Endothelial cell of umbilical vein (primary cell): ENCODE measurements at places on chromosomes 4 and X.

- no peak for DNase-seq
Measured at GRCh38 chr4:156390599-156391324, 437.1 kb upstream of the CTSO start.

DNA sequence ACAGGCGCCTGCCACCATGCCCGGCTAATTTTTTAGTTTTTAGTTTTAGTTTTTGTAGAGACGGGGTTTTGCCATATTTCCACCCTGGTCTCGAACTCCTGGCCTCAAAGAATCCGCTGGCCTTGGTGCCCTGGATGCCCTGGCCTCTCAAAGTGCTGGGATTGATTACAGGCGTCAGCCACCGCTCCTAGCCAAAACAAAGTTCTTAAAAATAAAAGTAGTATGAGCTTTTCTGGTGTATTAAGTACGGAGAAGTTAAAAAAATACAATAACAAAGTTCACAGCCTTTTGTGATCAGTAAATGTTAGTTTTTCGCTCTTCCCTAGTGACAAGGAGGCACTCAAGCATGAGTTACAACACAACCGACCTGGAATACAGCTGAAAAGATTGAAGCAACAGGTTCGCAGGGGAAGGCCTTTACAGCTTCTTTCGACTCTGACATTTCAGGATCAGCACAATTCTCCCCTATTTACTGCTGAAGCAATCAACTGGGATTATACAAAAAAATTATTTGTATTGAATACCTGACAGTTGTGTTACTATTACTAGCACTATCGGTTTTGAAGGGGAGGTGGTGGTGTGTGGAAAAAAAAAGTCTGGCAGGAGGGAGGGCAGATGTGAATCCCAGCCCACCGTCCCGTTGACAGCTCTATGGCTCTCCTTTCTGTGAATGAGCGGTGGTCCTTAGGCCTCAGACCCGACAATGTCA, 893 bp upstream of the METAP1 start:
- DNase-seq = no peak

DNA sequence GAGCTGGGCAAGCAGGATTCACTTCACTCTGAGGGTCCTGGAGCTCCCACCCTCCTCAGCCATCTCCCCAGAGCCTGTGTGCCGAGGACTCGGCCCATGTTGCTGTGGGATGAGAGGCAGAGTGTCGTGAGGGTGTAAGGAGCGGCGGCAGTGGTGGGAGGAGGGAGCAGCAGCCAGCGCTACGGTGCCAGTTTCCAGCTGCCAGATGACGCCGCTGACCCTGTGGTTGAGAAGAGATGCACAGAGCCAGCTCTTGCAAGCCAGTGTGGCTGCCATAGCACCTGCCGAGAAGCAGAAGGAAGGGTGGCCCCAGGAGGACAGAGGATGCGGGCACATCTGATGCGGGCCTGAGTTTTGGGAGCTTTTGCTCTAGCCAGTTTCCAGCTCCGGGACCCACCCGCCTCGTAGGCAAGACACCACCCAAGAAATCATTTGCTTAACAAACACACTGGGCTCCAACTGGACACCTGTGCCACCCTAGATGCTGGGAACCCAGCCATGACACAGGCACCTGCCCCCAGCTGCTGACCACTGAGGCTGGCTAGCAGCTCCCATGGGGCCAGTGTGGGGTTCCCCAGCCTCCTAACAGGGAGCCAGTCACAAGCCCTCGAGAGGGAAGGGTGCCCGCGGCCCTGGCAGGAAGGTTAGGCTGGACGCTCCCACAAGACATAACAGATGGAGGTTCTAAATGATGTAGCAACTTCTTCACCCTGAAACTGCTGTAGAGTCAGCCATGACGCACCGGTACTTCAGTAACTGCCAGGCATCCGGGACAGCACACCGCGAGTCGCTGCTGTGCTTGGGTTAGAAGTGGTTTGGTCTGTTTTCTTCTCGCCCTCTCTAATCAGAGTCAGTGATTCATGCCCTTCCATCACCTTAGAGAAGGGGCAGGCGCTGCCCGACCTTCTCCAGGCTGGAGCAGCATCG, 8.9 kb downstream of the MSANTD1 start:
- no peak for DNase-seq

DNA sequence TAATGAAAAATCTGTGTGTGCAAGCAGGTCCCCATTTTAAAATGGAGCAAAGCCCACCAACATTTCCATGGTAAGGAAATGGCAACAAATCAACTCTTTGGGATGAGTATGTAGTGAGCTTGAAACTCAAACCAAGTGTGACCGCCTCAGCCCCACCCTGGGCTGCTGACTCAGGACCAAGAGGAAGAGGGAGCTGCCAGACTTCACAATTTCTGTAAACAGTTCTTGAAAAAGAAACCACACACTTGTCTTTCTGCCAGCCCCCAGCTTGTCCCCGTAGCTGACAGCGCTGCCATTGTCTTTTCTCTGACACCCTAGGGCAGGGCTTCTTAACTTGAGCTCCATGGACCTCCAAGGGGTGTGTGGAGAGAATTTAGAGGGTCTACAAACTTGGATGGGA, 10.3 kb downstream of the RTL5 start:
- DNase-seq = peak; percentile 68

DNA sequence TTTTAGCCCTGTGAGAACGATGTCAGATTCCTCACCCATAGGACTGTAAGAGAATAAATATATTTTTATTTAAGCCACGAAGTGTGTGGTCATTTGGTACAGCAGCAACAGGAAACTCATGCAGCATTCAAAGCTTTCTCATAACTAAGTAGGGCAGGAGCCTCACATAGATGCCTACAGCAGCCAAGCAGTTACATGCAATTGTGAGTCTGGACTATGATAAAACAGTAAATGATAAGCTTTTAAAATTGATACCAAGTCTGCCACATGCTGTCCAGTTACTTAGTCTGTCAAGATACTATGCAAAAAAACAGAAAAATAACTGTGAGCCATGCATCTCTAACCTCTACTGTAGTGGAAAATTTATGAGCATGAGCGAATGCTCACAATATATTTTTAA, 359.6 kb downstream of the HS3ST1 start:
- DNase-seq = no peak

DNA sequence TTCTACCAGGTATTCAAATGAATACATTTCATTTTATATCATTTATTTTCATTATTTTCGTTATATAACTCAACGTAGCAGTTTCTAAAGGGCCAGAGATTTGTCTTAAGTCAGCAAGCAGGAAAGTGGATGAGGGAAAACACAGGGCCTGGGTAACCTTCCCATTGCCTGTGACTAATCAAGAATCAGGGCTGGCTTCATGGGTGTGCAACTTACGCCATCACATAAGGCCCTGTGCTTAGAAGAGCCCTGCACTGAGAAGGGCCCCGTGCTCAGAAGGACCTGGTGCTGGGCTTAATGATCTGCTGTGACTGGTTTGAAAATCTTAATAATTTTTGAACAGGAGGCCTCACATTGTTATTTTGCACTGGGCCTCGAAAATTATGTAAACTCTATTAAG, 65.4 kb upstream of the FAM9C start:
- peak; percentile 56 for DNase-seq

DNA sequence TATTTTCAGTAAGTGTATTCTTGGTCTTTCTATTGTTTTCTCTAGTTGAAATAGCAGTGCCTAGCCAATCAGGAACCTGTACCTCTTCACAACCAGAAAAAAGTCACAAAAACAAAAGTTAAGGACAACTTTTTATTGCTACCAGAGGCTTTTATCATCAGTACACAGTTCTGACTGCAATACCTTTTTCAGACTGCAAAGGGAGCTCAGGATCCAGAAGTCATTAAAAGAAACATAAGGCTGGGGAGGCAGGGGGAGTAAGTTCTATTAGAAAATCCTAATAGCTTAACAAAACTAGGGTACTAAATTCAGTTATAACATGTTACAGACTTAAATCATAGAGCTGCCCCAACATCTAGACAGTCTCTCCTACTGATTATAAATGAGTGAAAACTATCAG, 28.8 kb downstream of the CCNI start:
- DNase-seq = peak; percentile 31

GRCh38 chrX:135977611-135978010, 3.8 kb upstream of the MMGT1 start:
- DNase-seq = no peak

GRCh38 chr4:1367230-1367935, 20.4 kb downstream of the UVSSA start:
- no peak for DNase-seq

GRCh38 chrX:49058794-49059193, at the start of gene CCDC120:
Gene CCDC120 (plus strand): TSS chrX:49058999. CDS start chrX:49062042, 3,043 bp downstream.
- no peak for DNase-seq

- no peak for DNase-seq
Measured at GRCh38 chr4:95388911-95389310, 159.9 kb downstream of the UNC5C start.

DNA sequence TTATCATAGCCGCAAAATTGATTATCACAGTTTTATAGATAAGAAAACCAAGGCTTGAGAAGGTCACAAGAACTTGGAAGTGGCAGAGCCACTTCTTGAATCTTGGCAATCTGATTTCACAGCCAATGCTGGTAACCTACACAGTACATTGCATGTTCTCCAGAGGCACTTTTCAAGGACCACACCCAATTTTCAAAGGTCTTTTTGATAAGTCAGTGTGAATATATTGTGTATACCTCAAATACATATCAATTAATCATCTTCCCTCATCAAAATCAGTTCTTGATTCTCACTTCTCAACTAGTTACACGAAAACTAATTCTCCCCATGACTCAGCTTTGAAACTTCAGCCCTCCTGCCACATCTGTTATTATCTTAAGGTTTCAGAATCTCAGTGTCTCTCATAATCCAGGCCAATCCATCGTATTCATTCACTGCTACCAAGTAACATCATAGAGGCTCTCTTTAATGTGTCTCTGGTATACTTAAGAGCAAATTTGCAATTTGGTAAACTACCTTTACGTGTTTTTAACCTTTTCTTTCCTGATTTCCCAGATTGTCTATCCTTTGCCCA, 16.8 kb downstream of the CAMK2D start:
- DNase-seq = no peak

GRCh38 chr4:120703908-120704307, 218.6 kb downstream of the PRDM5 start:
- no peak for DNase-seq

DNA sequence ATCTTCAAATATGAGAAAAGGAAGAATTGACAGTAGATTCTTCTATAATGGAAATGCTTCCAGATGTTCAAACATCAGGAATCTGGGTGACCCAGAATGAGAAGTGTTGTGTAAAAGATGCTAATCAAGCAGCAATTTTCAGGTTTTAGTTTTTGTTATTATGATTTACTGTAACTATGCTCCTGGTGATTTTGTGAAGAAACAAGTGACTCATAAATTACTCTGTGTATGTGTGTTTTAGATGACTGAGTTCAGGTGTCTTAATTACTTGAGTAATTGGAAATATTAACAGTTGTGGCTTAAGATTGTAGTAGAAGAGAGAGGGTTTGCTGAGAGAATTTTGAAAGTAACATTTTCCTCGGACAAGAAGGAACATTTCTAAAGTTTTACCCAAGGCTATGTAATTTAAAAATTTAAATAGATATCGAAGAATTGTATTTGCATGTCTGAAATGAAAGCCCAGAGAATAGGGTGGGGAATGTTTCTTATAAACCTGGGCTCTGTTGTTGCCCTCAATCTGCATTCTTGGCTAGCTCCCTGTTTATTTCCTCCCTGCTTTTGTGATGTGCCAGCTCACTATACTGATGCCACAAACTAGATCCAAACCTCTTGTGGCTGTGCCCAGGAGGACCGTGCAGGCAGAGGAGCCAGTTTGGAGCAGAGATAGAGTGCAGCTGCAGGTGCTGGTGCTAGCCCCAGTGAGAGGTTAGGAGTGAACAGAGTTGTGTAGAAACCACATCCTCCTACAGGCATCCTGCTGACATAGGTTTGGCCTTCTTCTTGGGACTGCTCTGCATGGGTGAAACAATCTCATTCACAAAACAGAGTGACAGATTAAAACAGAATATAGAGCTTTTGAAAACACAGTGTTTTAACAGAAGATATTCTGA, 25.4 kb upstream of the TNIP3 start:
- no peak for DNase-seq

GRCh38 chr4:71107726-71108125, 114.3 kb downstream of the DCK start:
- no peak for DNase-seq

DNA sequence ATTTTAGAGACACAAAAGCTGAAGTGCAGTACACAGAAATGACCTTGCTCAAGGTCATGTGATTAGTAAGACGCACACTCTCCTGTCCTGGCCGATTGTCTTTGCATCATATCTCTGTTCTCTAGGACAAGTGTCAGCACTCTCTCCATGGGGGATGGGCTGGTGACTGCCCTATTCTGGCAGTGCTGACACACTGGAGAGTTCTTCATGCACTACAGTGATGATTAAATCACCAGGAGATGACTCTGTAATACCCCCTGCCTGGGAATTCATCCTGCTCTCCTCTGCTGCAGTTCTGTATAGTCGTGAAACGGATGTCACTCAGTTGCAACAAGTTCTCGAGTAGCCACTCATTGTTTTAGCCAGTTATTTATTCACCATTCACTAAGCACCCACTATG, 5.3 kb upstream of the SHISA3 start:
- no peak for DNase-seq

- peak; percentile 54 for DNase-seq
Measured at GRCh38 chr4:150119492-150119891, 41.2 kb downstream of the DCLK2 start.
